ENCODE measurements at places on chromosomes 1 and 21.

GRCh38 chr1:98110674-98111073 is 189.8 kb upstream of the DPYD start:
- no peak for DNase-seq

DNA sequence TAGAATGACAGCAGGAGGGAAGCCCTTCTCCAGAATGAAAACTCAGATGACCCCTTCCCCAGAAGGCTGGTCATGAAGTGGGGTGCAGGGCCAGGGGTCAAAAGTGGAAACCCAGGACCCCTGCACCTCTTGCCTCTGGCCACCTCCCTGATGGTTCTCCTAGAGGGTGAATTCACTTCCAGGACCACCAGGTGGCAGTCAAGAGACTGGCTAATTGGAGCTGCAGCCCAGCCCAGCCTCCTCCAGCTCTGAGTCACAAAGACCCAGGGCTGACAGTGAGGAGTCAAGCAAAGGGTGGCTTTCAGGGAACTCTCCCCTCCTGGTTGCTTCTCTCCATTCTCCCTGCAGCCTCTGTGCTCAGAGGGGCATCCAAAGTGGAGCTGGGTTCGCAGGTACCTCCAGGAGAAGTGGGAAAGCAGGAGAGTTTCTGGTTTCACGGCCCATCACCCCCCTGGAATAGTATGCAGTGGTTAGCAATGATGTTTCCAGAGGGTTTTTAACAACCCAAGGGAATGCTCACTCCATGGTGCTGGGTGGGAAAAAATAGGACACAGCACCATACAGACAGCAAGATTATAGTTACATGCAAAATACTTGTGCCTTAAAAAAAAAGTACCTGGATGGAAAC is 6.1 kb upstream of the EPHB2 start:
- no peak for DNase-seq

DNA sequence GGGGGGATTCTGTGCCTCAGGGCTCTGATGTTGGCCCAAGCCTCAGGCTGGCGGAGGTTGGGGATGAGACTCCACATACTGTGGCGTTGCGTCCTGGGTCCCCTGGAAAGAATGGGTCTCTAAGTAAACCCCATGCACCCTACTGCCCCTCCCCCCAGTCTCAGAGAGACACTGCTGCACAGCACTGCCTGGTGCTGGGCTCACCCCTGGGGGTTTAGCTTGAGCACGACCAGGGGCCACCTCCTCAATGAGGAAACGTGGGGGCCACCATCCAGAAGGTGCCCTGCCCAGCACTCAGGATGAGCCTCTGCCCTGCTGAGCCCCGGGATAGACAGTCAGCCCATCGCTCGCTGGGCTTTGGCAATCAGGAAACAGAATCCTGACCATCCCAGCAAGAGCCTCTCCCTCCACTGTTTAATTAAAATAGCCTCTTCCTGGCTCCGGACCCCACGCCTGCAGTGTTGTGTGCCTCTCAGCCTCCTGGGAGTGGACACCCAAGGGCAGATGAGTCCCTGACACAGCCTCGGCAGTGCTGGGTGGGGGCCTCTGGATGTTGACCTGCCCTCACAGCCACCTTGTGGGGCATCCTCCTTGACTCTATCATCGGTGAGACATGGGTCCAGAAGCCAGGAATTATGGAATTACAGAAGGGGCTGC is 3.5 kb upstream of the KRTAP10-4 start:
- no peak for DNase-seq

DNA sequence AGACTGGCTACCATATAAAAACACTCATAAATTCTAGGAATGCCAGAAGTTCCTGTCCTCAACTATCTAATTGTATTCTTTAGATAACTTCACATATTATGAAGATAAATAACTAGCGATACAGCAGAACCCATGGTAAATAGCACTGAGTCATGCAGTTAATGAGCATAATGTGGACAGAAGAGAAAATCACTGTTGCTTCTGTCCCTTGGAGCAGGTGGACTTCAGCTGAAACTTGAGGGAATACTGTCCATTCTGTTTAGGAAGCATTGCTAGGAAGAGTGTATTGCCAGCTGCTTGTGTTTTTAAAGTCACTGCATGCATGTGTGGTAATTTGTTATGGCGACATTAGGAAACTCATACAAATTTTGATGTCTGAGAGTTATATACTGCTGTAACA is 854.4 kb downstream of the LTN1 start:
- DNase-seq = peak; percentile 81

- DNase-seq = no peak
Observed at GRCh38 chr1:226181996-226182714, 4.4 kb downstream of the ACBD3 start.

DNA sequence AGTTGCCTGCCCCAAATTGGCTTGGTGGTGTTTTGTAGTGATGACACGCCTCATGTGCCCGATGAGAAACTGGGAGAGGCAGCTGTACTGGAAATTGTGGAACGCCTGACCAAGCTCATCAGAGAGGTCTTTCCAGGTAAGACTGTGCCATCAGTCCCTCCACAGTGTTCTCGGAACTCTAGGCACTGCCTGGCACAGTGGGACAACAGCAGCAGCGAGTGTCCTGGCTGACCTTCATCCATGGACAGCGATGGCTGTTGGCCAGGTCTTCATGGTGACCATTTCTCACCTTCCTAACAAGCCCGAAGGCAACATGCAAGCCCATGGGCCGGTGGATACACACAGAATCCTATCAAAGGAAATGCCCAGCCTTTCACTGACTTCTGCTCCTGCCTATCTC is 10.7 kb upstream of the XKR8 start:
- no peak for DNase-seq

DNA sequence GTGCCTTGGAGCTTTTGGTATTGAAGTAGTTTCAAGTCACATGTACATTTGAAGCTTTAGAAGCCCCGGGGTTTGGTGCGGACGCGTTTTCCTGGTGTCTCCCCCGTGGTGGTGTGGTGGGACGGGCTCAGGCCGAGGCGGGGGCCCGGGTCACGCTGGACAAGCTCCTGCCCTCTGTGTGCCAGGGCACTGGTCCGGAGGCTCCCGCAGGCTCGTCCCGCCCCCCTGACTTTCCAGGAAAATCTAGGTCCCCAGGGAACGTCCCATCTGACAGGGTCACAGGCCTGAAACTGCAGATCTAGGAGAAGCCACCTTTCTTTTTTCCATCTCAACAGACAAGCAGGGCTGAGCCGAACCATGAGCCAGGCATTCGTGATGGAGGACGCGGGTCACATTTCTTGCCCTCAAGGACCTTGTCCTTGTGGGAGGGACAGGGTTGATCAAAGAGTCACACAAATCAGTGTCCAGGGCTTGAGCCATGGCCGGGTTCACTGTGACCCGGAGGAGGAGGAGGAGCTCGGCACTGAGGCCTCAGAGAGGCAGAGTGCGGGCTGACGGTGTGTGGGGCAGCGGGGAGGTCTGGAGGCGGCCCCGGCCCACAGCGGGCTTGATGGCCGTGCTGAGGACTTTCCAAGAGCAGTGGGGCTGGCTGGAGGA is 1.6 kb downstream of the DMRTB1 start:
- DNase-seq = no peak

DNA sequence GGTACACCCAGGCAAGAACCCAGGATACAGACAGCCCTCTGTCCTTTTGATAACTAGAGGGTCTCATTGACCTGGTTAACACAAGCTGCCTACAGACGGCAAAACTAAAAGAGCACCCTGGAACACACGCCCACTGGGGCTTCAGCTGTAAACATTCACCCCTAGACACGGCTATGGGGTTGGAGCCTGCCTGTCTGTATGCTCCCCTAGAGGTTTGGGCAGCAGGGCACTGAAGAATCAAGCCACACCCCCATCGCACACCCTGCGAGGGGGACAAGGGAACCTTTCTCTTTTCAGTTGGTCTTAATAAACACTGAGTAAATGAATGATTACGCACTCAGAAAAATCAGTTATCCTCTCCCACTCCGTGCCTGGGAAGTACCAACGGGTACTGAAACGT is 35.5 kb downstream of the LRRC3 start:
- no peak for DNase-seq

GRCh38 chr1:110607536-110608230 is 1.5 kb upstream of the KCNA2 start:
- DNase-seq = no peak

DNA sequence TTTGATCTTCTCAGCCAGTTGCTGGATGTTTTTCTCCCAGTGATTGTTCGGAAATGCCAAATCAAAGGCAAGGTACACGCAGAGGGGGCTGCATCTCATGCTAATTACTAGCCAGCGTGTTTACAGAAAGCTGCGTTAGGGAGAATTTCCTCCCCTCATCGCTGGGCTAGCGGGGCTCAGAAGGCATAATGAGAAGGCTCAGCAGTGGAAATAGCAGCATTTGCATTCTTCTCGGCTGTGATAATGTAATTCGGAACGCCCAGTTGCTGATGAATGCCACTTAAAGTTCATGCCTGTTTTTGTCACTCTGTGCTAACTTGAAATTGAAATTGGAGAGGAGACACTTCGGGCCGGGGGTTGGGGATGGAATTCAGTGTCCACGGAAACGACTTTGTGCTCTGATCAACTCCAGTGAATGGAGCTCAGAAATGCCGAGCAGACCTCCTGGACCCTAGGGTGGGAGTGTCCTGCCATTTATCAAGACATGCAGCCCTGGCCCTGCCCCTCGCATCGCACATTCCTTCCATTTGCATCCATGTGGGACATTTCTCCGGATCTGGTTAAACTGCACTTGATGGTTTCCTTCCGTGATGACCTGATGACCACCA is 313.4 kb upstream of the C1orf174 start:
- no peak for DNase-seq

DNA sequence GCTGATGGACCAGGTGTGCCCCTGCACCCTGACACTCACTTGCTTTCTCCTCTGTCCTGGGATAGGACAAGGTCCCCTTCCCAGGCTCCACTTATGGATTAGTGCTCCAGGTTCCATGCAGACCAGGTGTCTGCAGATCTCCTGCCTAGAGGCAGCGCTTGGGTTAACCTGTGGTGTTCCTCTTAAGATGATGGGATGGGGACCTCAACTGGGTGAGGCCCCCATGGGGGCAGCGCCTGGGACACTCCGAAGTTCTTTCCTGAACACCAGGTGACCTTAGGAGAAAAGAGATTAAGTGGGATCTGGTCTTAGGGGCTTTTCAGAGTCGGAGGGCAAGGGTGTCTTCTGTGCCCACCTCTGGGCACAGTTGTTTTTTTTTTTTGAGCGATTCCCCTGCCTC is 21.2 kb downstream of the TNNT2 start:
- DNase-seq = no peak

GRCh38 chr1:18211764-18212163 is 104.2 kb downstream of the IGSF21 start:
- no peak for DNase-seq

- no peak for DNase-seq
Observed at GRCh38 chr1:157056269-157056668, 10.7 kb upstream of the ARHGEF11 start.

DNA sequence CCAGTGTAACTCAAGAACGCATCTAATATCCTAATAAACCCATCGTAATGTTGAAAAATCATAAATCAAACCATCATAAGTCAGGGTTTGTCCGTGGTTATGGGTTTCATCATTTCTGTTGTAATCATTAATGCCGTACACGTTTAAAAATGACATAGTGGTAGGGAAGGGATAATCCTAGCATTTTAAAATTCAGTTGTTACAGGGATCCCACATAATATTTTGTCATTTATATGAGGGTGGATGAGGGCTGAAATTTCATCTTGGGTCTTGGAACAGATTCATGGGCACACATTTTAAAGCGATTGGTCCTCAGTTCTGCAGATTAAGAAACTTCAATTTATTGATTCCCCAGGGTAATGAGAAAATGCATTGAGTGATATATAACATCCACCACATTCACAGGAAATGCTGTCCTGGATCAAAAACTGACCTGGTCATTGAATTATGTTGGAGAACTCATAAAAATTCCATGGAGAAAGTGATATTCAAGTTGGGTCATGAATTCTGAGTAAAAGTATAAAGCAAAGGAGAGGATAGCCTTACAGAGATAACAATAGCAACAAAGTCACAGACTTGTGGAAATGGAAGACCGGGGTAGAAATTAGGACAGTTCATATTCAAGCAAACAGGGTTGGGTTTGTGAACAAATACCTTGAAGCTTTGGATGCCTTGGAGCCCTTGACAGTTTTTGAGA is 1527.3 kb upstream of the TPTE start:
- DNase-seq = no peak

DNA sequence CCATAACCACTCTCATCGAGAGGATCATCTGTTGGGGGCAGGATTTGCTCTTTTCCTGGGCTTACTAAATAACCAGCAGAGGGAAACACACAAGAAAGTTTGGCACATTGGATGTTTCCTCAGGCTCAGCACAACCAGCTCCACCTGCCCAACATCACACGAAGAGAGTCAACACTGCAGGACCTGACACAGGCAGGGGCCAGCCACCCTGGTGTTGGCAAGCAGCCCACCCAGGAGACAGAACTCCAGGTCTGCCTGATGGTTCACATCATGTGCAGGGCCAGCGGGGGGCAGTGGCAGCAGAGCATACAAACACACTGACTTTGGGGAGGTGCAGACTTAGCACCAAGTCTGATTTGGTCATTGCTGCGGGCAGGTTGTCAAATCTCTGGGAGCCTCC is 182.3 kb upstream of the GALNT2 start:
- DNase-seq = no peak

- DNase-seq = no peak
Observed at GRCh38 chr1:110872745-110873720, at the start of gene CD53. Gene CD53, plus strand, starts transcription at chr1:110873148. Its CDS starts 18,261 bp downstream, at chr1:110891409.

GRCh38 chr1:36482724-36483388 is at the start of gene CSF3R:
Gene CSF3R, minus strand, starts transcription at chr1:36482913. Its CDS starts 3,417 bp downstream, at chr1:36479496.
- DNase-seq = no peak

DNA sequence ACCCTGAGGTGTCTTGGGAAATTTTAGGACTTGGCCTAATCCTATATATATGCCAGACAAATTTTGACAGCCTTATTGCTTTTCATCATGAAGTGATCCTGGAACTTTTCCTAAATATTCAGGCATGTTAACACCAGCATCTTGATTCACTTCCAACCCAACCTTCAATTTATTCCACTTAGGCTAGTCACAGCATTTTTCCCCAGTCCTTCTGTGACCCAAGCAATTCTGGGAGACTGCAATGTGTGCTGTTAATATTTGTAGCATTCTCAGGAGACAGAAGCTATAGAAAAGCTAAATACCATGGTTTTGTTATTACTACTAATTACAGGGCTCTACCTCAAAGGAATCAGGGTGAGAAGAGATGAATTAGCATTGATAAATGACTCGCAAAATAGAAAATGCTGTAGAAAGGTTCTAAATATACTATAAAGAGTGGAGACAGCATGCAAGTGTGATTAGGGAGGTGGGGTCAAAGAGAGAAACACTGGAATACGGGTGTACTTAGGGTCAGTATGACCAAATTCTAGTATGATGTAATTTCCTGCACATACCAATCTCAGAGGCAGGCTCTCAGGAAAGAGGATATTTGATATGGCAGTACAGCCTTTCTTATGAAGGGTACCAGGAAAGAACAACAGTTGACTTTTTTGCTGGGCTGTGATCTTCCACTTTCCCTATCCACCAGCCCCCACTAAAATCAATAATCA is 29.1 kb downstream of the PRRX1 start:
- DNase-seq = no peak

- DNase-seq = no peak
Observed at GRCh38 chr1:241716915-241717656, 65.0 kb downstream of the WDR64 start.

Data from LNCaP clone FGC (cell line).